GM13976 (cell line): ENCODE measurements at places on chromosomes 16 and 17.
A peak's percentile ranks its signal among the peaks of the same experiment; 100 is the strongest.

DNA sequence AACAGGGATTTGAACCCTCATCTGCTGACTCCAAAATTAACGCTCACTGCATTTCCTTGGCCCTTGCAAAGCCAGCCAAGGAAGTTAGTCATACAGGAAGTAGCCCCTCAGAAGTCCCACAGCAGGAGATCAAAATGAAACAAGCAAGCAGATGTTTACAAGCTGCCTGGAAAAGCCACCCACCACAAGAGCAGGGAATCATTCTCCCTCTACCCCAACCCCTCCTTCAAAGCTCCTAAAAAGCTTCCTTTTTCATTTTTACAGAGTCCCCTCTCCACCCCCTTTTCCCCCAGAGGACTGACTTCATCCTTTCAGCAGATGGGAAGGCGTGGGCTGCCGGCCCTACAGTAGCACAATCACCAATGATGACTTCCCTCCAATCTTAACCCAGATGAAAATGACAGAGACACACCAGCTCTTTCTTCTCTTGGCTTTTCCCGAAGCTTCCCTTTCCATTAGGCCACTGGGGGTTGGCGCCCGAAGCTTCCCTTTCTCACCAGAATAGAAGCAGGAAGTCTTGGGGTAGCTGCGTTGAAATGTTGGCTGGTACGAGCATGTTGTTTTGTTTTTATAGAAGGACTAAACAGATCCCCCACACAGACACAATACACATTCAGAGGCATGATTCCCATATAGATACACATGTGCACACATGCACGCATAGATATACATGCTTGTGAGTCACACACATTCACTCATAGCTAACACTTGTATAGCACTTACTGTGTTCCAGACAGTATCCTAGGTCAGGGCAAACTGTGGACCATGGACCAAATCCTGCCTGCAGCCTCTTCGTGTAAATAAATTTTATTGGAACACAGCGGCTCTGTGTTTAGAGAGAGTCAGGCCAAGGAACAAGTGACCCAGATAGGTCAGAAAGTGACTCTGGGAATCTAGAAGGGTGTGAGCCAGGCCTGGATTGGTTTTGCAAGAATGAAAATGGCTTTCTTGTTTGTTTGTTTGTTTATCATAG, 17.4 kb downstream of the ITPRIPL2 start:
- DNase-seq, result no peak

GRCh38 chr17:43755389-43755875, 3.2 kb downstream of the SOST start:
- peak; percentile 51 for DNase-seq

- no peak for DNase-seq
Measured at GRCh38 chr16:87945351-87946042, 5.7 kb upstream of the BANP start.

DNA sequence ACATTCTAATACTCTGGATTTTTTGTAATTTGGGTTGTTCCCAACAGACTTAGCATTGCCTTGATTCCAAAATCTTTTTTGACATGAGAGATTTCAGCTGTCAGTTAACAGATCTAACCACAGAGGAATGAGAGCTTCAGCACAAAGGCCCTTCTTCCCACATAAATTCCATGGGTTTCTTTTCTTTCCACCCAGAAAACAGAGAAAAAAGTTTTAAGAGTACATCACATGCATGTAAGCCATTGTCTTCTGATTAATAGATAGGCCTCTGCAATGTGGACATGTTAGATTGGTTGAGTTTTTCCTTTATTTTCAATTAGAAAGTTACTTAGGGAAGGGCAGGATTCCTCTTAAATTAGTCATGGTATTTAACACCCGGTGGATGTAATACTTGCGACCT, 939 bp downstream of the MYH8 start:
- no peak for DNase-seq

DNA sequence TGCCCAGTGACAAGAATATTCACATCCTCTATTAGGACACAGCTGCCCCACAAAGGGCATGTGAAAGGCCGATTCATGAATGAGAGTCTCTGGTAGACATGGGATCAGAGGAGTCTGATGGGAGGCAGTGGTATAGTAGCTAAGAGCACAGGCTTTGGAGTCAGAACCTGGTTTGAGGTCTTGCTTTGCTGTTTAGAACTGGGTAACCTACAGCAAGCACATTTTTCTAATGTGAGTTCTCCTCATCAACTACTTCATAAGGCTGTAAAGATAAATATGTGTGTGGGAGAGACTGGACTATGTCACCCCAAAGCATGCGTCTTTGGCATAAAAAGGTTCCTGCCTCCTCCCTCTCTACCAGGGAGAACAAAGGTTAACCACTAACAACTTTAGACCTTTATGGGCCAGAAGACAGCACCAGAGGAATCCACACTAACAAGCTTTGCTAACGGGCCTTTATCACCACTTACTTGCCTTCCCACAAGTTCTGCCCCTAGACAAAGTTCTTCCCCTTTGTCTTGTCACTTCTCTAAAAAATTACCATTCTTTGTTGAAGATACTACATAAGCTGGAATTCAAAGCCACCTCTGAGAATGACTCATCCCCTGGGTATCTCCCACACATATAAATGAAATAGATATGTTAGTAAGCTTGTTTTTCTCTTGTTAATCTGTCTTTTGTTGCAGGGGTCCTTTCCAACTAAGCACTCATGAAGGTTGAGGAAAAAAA, 21.1 kb downstream of the CDR2 start:
- no peak for DNase-seq

DNA sequence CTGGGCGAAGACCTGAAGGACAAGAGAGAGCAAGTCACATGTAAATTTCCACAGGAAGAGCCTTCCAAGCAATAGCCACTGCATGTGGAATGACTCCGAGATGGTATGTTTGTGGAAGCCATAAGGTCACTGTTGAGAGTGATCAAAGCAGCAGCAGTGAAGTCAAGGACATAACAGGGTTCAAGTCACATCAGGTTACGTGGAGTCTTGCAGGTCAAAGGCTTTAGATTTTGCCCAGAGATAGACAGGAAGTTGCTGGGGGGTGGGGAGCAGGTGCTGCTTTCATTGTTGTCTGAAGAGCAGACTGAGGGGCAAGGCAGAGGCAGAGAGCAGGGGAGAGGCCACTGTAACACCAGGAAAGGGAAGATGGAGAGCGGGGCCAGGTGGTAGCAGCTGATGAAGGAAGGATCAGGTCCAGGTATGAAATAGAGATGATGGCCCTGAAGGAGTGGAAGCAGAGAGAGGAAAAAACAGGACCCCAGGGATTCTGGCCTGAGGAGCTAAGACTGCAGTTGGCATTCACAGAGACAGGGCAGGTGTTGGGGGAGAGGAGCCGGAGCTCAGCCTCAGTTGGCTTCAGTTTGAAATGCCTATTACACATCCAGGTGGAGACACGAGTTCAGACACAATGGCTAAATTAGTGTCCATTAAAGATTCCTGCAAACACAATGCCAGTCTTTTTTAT, 129.3 kb upstream of the AXIN2 start:
- DNase-seq, result no peak

GRCh38 chr17:32596628-32597027, 109.8 kb downstream of the CDK5R1 start:
- DNase-seq, result peak; percentile 65

GRCh38 chr17:861364-861763, 79.2 kb downstream of the MRM3 start:
- no peak for DNase-seq

- DNase-seq, result no peak
Measured at GRCh38 chr16:19549673-19550072, 5.8 kb upstream of the VPS35L start.

GRCh38 chr17:20228410-20228809, 219.3 kb downstream of the SPECC1 start:
- DNase-seq, result no peak

DNA sequence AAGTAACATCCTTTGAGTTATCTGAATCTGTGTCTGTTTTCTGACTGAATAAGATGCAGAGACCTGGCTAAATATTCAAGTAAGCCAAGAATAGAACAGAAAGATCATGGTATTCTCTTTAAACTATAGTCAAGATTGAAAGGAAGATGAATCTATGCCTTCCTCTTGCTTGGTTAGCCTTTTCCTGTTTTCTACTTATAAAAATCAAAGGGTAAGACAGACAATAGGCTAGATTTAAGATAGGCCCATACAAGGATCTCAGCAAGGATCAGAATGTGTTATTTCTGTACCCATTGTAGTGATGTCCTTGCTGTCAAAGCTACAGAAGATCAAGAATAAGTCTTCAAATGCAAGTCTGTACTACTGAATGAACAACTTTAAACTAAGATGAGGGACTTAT, 7.0 kb upstream of the CDR2 start:
- no peak for DNase-seq
